ENCODE measurements at places on chromosomes 11 and 22.

DNA sequence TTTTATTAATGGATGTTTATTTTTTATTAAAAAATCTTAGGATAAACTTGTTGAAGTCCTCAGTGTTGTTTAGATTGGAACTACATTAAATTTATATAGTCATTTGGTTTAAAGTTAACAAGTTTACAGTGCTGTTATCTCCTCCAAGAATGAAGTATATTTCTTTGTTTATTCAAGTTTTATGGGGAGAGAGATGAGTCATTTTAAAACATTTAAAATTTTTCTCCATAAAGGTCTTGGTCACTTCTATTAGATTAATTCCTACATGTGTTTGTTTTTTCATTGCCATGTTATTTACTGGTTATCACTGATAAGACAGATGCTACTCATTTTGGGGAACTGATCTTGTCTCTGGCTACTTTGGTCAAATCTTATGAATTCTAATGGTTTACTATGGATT, 429.6 kb downstream of the METTL15 start:
- no peak for DNase-seq

GRCh38 chr11:15636521-15637089, 521.9 kb downstream of the INSC start:
- DNase-seq: no peak

GRCh38 chr22:31134688-31135087, 5.6 kb downstream of the PLA2G3 start:
- no peak for DNase-seq

DNA sequence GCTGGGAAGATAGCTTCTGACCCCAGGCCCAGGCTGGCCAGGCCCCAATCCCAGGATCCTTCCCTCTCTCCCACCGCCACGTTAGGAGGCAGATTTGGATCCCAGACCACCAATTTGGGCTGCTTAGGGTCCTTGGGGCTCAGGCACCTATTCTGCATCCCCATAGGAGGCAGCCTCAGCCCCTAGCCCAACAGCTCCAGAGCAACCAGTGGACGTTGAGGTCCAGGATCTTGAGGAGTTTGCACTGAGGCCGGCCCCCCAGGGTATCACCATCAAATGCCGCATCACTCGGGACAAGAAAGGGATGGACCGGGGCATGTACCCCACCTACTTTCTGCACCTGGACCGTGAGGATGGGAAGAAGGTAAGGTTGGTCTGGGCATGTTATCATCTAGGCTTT, 16.1 kb downstream of the TUB start:
- DNase-seq: no peak

DNA sequence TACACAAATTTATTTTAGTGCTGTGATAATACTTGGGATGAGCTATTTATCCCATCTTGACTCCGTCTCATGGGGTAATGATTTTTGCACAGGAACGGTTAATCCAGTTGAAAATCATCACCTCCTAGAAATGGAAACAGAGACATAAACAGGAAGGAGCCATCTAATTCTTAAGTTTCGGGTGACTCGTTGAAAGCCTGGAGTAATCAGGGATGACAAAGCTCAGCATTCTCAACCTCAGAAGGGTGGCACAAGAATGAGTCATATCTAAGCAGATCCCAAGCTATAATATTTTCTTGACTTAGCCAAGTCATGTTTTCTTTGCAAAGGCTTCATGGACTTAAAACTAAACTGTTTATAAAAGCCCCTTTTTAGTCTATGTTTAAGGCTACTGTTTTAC, 280.8 kb upstream of the CCDC90B start:
- no peak for DNase-seq

DNA sequence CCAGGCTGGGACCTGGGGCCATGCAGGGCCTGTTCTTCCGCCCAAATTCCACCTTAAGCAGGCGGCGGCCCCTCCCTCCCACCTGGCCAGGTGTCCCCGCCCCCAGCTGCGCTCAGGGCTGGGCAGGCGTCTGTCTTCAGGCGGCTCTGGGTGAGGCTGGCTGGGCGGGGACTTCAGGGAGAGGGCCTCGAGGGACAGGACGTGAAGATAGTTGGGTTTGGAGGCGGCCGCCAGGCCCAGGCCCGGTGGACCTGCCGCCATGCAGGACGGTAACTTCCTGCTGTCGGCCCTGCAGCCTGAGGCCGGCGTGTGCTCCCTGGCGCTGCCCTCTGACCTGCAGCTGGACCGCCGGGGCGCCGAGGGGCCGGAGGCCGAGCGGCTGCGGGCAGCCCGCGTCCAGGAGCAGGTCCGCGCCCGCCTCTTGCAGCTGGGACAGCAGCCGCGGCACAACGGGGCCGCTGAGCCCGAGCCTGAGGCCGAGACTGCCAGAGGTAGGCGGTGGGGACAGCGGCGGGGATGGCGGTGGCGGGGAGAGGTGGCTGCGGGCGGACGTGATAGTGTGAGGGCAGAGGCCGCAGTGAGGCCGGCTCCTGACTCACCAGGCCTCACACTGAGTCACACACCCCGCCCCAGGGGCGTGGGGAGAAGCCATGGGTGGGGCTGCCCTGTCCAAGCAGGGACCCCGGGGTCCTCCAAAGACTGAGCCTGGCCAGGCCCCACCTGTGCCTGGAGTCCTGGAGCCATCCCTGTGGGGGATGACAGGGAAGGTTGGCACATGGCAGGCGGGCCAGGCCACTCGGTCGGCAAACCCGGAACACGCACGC, at the start of gene PKP3:
TSS of gene PKP3 (plus strand) at position 176 of the 824 bp plus-strand sequence. CDS start at position 260, 84 bp downstream.
- DNase-seq: no peak

GRCh38 chr11:8615291-8616032, 21.4 kb upstream of the STK33 start:
- DNase-seq: no peak

- DNase-seq: no peak
Measured at GRCh38 chr22:19523240-19524169, 705 bp downstream of the CLDN5 start.

DNA sequence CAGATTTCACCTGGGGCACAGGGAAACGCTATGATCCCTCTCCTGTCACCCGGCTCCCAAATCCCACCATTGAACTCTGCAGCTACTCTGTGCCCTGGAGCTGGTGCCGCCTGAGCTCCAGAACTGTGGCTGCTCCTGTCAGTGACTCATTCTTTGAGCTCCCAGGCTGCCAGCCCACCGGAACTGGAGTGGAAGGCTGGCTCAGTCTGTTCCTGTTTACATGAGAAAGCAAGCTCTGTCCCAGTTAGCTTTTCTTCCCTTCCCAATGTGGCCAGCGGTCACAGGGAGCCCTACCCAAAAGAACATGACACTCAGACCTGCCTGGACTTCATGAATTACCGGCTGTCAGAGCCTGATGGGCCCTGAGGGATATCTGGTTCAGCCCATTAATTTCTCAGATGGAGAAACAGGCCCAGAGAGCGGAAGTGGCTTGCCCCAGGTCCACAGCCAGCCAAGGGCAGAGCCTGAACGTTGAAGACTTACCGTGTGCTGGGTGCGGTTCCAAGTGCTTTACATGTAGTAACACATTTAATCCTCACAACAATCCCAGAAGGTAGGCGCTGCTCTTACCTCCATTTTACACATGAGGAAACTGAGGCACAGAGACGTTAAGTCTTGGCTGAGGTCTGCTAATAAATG, 23.8 kb upstream of the IGSF22 start:
- no peak for DNase-seq

GRCh38 chr11:440065-441042, 1.5 kb downstream of the ANO9 start:
- DNase-seq: no peak
